GM12878 (cell line): ENCODE measurements at places on chromosomes 2 and 18.

DNA sequence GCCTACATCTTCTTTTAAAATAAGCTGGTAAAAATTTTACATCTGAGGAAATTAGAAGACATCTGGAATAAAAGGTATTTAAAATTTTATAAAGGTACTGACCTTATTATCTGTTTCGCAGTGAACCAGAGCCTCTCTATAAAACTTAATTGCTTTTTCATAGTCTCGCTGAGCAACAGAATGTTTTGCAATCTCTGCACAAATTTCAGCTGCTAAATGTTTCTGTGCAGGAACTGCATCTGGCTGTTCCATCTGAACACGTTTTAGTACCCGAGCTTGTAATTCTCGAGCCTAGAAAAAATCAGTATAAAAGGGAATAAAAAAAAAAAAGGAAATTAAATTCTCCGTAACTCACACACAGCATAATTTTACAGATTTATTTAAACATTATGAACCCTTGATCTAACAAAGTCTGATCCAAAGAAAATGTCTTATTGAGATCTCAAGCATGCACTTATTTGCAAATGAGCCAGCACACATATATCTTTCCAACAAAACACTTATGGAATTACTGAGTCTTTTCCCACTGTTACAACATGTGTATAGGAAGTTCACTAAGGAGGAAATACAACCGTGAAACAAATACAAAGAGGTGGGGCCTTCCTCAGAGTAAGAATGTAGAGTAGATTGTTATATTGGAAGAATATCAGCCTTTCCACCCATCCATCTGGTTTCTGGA lies 51.8 kb downstream of the TTC21B start:
- DNase-seq: no peak
- peaks cover 4% of the 10 kb centered on the region for H3K4me1 ChIP-seq
- H3K4me3 ChIP-seq: no peak overlapping the region
- no peak overlapping the region for H3K27ac ChIP-seq

DNA sequence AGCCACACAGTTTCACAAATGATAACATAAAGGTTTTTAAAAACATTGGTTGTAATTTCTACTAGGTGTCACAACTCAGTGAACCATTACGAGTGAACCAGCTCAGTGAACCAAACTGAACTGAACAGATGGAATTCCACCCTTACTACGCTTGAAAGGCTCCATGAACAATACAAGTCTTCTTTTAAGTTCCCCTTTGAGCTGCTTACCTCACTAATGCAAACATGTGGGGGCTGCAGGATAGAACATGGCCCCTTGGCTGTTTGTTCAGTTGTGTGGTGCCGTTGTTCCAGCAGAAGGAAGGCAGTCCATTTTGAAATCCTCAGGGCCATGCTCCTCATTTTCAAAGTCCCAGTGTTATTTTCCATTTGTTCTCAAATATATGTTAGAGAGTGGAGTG lies 30.7 kb upstream of the KLHL14 start:
- no peak overlapping the region; the same call in 1 of the 2 replicates for H3K27ac ChIP-seq
- DNase-seq: peak; percentile 21
- H3K27me3 ChIP-seq: no peaks in the 10 kb centered on the region
- no peak overlapping the region for H3K4me3 ChIP-seq
- H3K4me1 ChIP-seq: peaks cover 5% of the 10 kb centered on the region
- H3K36me3 ChIP-seq: no peaks in the 10 kb centered on the region

GRCh38 chr18:14978962-14979535 lies 231.1 kb downstream of the ANKRD30B start:
- H3K4me3 ChIP-seq: no peak overlapping the region
- no peaks in the 10 kb centered on the region for H3K36me3 ChIP-seq
- DNase-seq: no peak
- no peaks in the 10 kb centered on the region for H3K4me1 ChIP-seq
- no peaks in the 10 kb centered on the region for H3K27me3 ChIP-seq
- no peak overlapping the region for H3K27ac ChIP-seq

GRCh38 chr2:127428057-127428814 lies 10.0 kb downstream of the PROC start:
- H3K4me1 ChIP-seq: no peaks in the 10 kb centered on the region
- no peak overlapping the region for H3K27ac ChIP-seq
- H3K4me3 ChIP-seq: no peak overlapping the region
- H3K36me3 ChIP-seq: no peaks in the 10 kb centered on the region

DNA sequence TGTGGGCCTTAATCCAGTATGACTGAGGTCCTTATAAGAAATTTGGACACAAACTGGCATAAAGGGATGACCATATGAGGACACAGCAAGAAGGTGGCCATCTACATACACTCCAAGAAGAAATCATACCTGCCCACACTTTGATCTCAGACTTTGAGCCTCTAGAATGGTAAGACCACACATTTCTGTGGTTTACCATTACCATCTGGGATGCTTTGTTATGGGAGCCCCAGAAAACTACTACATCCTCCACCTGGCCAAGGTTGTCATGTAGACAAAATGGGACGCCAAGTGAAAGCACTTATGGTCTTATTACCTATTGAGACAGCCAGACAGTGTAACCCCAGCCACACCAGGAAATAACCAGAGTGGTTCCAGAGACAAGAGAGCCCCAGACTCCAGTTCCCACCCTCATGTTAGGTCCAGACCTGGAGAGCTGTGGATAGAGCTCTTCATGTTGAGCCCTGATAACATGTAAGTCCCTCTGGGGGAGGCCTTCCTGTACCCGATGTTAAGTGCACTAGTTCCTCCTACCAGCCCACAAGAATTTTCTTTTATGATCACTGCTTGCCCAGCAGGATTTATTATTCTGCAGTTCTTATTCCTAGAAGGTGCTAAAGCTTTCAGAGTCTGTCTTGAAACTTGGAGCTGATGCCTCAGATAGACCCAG lies 4.6 kb upstream of the ADD2 start:
- peaks cover 4% of the 10 kb centered on the region; the same call in 1 of the 2 replicates for H3K27me3 ChIP-seq
- no peaks in the 10 kb centered on the region for H3K36me3 ChIP-seq
- peaks cover 3% of the 10 kb centered on the region for H3K4me1 ChIP-seq
- DNase-seq: no peak
- H3K27ac ChIP-seq: no peak overlapping the region
